Lung (tissue), 17 donors: ENCODE measurements at places on chromosomes 12 and 14. TPM values are rescaled to one million over a fixed set of nuclear protein-coding genes. Genes with fewer than 3 reads are reported as not detected.

The BDKRB1 gene
- total RNA-seq, result 0.23 TPM

The TPPP2 gene
- 0.65 TPM for total RNA-seq

The CMTM5 gene
- 0.55 TPM for total RNA-seq

The SERPINA4 gene
- 0.18 TPM for total RNA-seq

The TFCP2 gene
- total RNA-seq, result 23.2 TPM

The OTOGL gene
- 0.15 TPM for total RNA-seq

The MYO1H gene
- not detected for total RNA-seq

The COX8C gene
- not detected for total RNA-seq

DNA sequence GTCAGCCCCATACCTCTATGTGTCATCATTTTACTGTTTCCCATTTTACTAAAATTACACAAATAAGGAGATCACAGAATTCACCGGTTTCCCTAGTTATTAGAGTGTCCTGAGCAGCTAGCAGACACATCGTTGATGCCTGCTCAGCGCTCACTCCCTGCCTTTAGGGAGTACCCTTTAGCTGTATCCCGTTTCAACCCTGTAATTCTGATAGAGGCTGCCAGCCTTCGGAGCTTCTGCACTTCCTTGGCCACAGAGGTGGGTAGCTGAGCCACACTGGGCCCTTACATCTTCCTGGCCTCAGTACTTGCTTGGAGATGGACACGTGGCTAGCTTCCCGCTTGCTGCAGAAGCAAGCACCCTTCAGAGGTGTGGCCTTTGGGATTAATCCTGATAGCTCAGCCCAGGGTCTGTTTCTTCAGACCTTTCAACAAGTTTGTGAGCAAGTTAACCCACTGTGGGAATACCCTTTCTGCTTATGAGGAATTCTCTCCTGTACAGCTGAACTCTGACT, 14.3 kb upstream of the FBXW8 start:
- no peaks in the 10 kb centered on the region for H3K4me1 ChIP-seq
- H3K4me3 ChIP-seq, result no peak overlapping the region
- H3K27ac ChIP-seq, result no peak overlapping the region
- H3K36me3 ChIP-seq, result no peaks in the 10 kb centered on the region
- no peak for DNase-seq
- H3K27me3 ChIP-seq, result no peaks in the 10 kb centered on the region

DNA sequence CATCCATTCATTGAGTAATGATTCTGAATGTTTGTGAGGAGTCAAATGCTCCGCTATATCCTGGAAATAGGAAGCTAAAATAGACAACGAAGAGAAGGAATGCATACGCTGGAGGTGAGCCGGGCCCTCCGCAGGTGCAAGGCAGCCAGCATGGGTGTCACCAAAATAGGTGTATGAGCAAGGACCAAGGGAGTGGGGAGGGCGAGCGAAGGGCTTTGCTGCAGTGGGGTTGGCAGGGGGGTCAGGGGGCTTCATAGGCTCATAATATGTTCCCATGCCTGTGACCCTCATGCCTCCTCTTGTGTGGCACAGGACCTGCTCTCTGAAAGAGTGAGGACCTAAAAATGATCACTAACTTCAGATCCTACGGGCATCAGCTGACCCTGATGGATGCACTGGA, 73.0 kb downstream of the PRMT8 start:
- no peak overlapping the region for H3K4me3 ChIP-seq
- no peak for DNase-seq
- H3K27me3 ChIP-seq, result no peaks in the 10 kb centered on the region
- no peak overlapping the region for H3K27ac ChIP-seq

- peaks cover 72% of the 10 kb centered on the region for H3K27me3 ChIP-seq
- H3K4me1 ChIP-seq, result peaks cover 7% of the 10 kb centered on the region
- H3K36me3 ChIP-seq, result peaks cover 13% of the 10 kb centered on the region
- no peak overlapping the region for H3K27ac ChIP-seq
- DNase-seq, result peak; percentile 59
Measured at GRCh38 chr12:57237932-57238853, 8.7 kb downstream of the SHMT2 start.

- no peaks in the 10 kb centered on the region for H3K4me1 ChIP-seq
- no peak for DNase-seq
- no peak overlapping the region for H3K4me3 ChIP-seq
- H3K36me3 ChIP-seq, result no peaks in the 10 kb centered on the region
- no peak overlapping the region for H3K27ac ChIP-seq
Measured at GRCh38 chr12:7832059-7832696, 40.5 kb downstream of the SLC2A14 start.

DNA sequence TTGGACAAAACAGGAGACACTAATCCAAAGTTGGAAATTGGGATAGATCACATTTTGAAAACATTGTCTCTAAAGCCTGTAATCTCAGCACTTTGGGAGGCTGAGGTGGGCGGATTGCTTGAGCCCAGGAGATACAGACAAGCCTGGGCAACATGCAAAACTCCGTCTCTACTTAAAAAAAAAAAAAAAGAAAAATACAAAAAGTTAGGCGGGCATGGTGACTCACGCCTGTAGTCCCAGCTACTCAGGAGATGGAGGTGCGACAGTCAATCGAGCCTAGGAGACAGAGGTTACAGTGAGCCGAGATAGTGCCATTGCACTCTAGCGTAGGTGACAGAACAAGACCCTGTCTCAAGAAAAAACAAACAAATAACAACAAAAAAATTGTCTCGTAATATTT, 152.1 kb downstream of the MGAT4C start:
- DNase-seq, result no peak
- no peak overlapping the region for H3K4me3 ChIP-seq
- H3K4me1 ChIP-seq, result no peaks in the 10 kb centered on the region
- H3K36me3 ChIP-seq, result no peaks in the 10 kb centered on the region
- no peak overlapping the region for H3K27ac ChIP-seq

- no peak overlapping the region for H3K27ac ChIP-seq
- no peaks in the 10 kb centered on the region for H3K27me3 ChIP-seq
- H3K4me3 ChIP-seq, result no peak overlapping the region
Measured at GRCh38 chr12:115636546-115636945, 640.9 kb downstream of the MED13L start.

- no peaks in the 10 kb centered on the region for H3K27me3 ChIP-seq
- no peak for DNase-seq
- H3K36me3 ChIP-seq, result no peaks in the 10 kb centered on the region
- peaks cover 15% of the 10 kb centered on the region for H3K4me1 ChIP-seq
- H3K4me3 ChIP-seq, result no peak overlapping the region
Measured at GRCh38 chr12:76768576-76768975, 4.7 kb downstream of the ZDHHC17 start.

DNA sequence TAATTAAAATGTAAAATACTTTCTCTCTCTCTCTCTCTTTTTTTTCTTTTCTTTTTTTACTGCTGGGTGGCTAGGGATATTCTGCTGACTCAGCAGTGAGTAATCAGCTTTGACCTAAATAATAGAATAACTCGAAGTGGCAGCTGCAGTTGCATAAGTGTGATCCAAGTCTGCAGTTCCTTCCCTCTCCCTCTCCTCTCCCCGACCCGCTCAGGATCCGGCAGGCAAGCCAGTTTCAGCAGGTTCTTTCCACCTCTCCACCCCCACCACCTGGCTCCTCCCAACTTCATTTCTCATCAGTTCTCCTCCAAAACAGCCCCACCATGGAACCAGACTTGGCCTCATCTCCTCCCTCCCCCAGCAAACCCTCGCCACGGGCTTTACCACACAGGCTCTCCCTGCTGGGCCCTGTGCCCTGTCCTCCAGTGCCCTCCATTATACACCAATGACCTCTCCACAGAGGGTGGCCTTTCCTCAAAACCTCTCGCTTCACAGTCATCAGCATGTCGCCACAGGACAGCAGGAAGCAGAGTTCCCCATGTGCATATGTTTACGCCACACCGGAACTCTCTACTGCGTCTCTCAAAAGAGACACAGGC, 22.4 kb downstream of the SLC7A8 start:
- no peak overlapping the region for H3K4me3 ChIP-seq
- H3K27ac ChIP-seq, result peak overlapping the region; percentile 44
- peaks cover 16% of the 10 kb centered on the region for H3K4me1 ChIP-seq
- no peaks in the 10 kb centered on the region for H3K27me3 ChIP-seq

DNA sequence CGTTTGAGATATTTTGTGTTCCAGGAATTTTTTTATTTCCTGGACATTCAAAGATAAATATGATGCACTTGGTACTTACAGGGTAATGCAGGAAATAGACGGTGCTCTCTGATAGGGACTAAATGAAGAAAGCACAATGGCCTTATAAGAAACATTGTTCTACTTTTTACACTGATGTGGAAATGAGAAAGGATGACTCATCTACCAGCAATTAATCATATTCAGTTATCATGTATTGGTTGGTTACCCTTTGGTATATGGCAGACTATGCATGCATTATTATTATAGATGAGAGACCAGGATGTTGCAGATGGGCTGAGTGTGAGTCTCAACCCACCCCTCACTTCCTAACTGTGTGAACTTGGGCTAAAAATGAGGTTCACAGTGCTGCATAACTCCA, 222.2 kb downstream of the FLRT2 start:
- H3K36me3 ChIP-seq, result no peaks in the 10 kb centered on the region
- no peaks in the 10 kb centered on the region for H3K4me1 ChIP-seq
- no peak overlapping the region for H3K4me3 ChIP-seq
- no peak for DNase-seq
- H3K27ac ChIP-seq, result no peak overlapping the region

GRCh38 chr14:85653029-85653428, 123.1 kb downstream of the FLRT2 start:
- no peaks in the 10 kb centered on the region for H3K36me3 ChIP-seq
- no peak overlapping the region for H3K4me3 ChIP-seq
- no peaks in the 10 kb centered on the region for H3K27me3 ChIP-seq
- H3K27ac ChIP-seq, result no peak overlapping the region
- DNase-seq, result no peak

DNA sequence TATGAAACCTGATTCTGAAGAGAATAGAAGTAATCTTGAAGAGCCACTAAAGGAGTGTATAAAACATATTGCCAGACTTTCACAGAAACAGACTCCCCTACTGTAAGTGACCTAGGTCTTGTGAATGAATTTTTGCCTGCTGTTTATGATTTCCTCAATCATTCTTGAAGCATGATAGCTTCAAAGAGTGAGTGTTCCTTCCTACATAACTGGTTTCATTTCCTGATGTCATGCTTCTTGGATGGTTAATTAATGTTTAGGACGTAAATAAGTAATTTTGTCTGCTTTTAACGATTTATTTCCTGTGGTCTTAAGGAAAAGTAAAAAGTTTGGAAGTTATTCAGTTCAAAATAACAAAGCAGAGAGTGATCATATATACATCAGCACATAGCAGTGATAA, 129.8 kb downstream of the PIK3C2G start:
- no peaks in the 10 kb centered on the region for H3K27me3 ChIP-seq
- no peak for DNase-seq
- no peak overlapping the region for H3K4me3 ChIP-seq

GRCh38 chr12:29160230-29160629, 11.2 kb downstream of the FAR2 start:
- H3K27ac ChIP-seq, result no peak overlapping the region
- H3K27me3 ChIP-seq, result no peaks in the 10 kb centered on the region
- H3K4me3 ChIP-seq, result no peak overlapping the region
- H3K4me1 ChIP-seq, result peaks cover 3% of the 10 kb centered on the region
- DNase-seq, result no peak

- peaks cover 12% of the 10 kb centered on the region for H3K4me1 ChIP-seq
- no peak overlapping the region for H3K27ac ChIP-seq
- H3K4me3 ChIP-seq, result no peak overlapping the region
Measured at GRCh38 chr12:23945249-23945648, 4.2 kb downstream of the SOX5 start.
